ENCODE measurements at places on chromosomes 5 and 9.
A peak's percentile ranks its signal among the peaks of the same experiment; 100 is the strongest.

GRCh38 chr9:137828527-137829259 is 48.9 kb upstream of the CACNA1B start:
- peak; percentile 36 for DNase-seq

- no peak for DNase-seq
Observed at GRCh38 chr5:179755022-179755421, 22.4 kb downstream of the MAML1 start.

- DNase-seq: no peak
Observed at GRCh38 chr5:180595381-180596114, 4.2 kb upstream of the SCGB3A1 start.

DNA sequence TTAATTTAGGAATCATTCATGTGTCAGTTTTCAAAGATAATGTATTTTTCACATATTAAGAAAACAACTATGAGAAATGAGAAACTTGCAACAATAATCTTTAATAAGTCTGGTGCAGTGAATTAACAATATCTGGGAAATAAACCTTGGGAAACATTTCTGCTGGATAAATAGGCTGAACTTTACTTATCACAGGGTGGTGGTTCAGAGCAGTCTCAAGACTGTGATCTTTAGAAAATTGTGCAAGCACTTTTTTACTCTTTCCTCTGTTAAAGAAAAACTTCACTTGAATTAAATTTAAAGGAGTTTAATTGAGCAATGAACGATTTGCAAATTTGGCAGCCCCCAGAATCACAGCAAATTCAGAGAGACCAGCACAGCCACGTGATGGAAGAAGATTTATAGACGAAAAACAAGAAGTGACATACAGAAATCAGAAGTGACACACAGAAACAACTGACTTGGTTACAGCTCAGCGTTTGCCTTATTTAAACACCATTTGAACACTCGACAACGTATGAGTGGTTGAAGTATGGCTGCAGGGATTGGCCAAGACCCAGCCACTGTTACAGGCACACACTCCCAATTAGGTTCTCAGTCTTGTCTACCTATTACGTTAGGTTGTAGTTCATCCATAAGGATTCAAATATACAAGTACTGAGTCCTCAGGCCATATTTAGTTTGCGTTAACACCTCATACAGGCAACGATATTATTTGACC is 631.9 kb downstream of the SLCO4C1 start:
- no peak for DNase-seq

DNA sequence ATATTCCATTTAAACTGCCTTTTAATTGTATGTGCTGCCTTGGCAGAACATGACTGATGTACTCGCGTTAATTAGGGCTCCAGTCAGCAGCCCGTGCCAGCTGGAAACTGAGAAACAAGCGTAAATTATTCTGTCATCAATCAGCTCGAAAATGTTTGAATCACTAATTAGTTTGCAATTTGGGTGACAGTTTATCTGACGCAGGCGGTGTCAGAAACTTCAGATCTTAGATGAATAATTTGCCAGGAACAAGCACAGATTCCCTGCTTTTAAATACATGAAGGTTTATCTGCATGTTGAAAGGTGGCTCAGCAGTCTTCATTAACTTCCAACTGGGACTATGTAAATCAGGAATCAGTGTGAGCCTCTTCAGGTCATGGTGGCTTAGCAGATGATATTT is 176.0 kb upstream of the TLE4 start:
- no peak for DNase-seq

- DNase-seq: no peak
Observed at GRCh38 chr5:167853421-167853820, 438.0 kb upstream of the WWC1 start.

All from natural killer cell (primary cell).